CD4-positive, alpha-beta T cell treated with Interferon gamma for 1 hour (primary cell): ENCODE measurements at places on chromosomes 12 and 14.

- DNase-seq = no peak
These were observed 545.0 kb upstream of the FBXO33 start for GRCh38 chr14:39977198-39977597.

GRCh38 chr12:77152623-77153193 lies 87.3 kb upstream of the E2F7 start:
- no peak for DNase-seq

GRCh38 chr12:112146123-112146522 lies 20.8 kb downstream of the TRAFD1 start:
- DNase-seq = no peak

DNA sequence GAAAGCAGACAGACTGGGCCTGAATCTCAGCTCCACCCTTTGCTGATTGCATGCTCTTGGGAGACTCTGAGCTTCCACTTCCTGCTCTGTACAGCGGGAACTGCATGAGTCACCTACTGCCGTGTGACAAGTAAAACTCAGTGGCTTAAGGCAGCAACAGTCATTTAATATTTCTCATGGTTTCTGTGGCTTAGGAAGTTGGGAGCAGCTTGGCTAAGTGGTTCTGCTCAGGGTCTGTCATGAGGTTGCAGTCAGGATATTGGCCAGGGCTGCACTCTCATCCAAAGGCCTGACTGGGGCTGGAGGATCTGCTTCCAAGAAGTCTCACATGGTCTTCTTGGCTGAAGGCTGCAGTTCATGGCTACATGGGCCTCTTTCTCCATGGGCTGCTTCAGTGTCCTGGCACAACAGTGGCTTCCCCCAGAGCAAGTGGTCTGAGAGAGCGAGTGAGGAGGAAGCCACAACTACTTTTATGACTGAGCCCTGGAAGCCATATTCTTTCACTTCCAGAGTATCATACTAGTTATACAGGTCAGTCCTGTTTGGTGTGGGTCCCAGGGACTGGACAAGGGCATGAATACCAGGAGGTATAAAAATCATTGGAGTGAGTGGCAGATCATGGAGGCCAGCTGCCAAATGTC lies 49.7 kb downstream of the FAM222A start:
- DNase-seq = peak; percentile 34

- no peak for DNase-seq
These were observed 46.6 kb downstream of the PPP2R5C start for GRCh38 chr14:101808020-101808641.

- DNase-seq = no peak
These were observed 359.6 kb upstream of the DIO2 start for GRCh38 chr14:80570930-80571298.

GRCh38 chr14:68781161-68782021 lies 11.5 kb downstream of the ZFP36L1 start:
- DNase-seq = peak; percentile 67

GRCh38 chr12:73973486-73973885 lies 564.1 kb upstream of the ATXN7L3B start:
- DNase-seq = no peak
